ENCODE measurements at places on chromosomes 1 and 21. TPM values are rescaled to one million over a fixed set of nuclear protein-coding genes. Genes with fewer than 3 reads are reported as not detected.

DNA sequence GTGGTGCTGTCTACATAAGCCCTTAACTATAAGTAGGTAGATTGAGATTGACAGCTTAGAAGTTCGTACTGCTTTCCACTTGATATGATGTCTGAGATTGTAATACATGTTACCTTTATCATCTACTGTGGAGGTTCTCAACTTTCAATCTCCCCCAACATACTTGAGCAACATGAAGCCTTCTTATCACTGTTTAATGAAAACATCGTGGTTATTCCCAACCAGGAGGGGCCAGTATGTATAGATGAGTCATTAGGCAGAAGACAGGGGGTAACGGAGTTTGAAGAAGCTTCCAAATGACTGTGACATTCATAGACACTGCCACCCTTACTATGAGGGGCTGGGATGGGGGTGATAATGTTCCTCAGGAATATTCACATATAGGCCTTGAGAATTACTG, 36.0 kb downstream of the CENPF start:
- DNase-seq, result no peak

- no peak for DNase-seq
Measured at GRCh38 chr1:81848880-81849682, 48.3 kb downstream of the ADGRL2 start.

DNA sequence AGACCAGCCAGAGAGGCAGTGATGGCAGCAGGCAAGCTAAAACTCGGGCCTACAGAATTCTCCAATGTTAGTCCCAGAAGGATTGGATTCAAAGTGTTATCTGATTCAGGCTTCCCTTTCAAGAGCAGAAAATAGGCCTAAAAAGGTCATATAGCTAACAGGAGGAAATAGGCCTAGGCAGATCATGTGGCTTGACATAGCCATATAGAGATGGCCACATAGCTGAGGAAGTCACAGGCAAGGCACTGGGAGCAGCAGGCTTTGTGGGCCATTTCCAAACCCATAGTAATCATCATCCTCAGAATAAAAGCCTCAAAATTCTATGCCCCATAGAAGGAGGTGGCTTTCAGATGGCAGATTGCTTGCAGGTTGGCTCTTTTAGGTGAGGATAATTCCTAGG, 29.0 kb upstream of the LMO4 start:
- no peak for DNase-seq

- DNase-seq, result peak; percentile 23
Measured at GRCh38 chr21:26572702-26573381, at the start of gene CYYR1. TSS of gene CYYR1 (minus strand) at chr21:26573286. CDS start at chr21:26572940, 346 bp downstream.

DNA sequence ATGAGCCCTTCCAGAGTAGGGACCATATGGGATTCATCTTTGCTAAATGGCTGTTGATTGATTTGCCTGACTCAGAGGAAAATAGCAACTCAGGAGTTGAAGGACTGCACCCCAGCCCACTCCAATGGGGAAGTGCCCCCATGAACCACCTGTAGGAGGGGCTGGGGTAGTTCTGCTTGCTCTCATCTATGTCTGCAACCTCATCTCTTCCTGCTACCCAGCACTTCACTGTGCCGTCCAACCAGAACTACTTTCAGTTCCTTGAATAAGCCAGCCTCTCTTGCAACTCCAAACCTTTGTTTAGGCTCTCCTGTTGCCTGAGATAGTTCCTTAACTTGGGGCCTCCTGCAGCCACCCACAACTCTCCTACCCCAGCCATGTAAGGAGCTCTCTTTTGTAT, 26.6 kb downstream of the BEND5 start:
- DNase-seq, result no peak

GRCh38 chr1:30697571-30698376, 25.6 kb downstream of the MATN1 start:
- DNase-seq, result peak; percentile 63

GRCh38 chr21:32468681-32469111, 56.2 kb downstream of the EVA1C start:
- no peak for DNase-seq

DNA sequence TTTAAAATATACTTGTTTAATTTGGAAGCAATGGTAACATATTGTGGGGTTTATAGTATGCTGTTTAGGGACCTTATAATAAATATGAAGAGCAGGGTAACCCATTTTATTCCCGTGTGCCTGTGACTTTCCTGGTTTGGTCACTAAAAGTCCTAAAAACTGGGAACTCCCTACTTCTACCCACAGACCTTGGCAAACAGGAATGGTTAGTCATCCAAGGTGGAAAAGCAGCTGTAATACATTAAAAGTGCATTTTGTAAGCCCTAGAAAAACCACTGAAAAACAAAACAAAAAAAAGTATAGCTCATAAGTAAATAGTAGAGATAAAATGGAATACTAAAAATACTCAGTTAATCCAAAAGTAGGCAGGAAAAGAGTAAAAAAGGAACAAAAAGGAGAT, 538.9 kb downstream of the LMO4 start:
- peak; percentile 79 for DNase-seq

GRCh38 chr21:31898933-31899630, 26.3 kb downstream of the HUNK start:
- no peak for DNase-seq

DNA sequence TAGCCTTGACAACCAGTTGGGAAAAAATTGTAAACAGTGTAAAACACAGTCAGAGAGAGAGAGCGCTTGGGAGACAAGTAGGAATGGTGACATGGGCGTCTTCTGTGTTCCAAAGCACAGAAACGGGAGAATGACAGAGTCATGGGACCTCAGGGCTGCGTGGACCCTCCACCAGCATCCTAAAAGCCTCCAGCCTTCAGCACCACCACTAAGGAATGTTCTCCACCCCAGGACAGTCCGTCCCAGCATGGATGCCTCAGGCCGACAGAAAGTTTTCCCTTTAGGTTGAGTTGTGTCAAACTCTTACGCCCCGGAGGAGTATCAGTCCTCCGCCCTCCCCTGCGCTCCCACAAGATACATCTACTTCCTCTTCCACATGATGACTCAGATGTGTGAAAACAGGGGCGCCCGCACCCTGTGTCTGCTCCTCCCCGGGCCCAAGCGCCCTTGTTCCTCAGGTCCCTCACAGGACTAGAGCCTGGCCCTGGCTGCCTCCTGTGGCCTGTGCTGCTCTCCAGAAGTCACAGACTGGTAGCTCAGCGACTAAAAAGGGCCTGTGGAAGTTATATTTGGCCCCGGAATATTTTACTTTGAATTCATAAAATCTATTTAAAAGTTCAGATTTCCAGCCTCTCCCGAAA, 63.9 kb upstream of the EFHD2 start:
- DNase-seq, result no peak

DNA sequence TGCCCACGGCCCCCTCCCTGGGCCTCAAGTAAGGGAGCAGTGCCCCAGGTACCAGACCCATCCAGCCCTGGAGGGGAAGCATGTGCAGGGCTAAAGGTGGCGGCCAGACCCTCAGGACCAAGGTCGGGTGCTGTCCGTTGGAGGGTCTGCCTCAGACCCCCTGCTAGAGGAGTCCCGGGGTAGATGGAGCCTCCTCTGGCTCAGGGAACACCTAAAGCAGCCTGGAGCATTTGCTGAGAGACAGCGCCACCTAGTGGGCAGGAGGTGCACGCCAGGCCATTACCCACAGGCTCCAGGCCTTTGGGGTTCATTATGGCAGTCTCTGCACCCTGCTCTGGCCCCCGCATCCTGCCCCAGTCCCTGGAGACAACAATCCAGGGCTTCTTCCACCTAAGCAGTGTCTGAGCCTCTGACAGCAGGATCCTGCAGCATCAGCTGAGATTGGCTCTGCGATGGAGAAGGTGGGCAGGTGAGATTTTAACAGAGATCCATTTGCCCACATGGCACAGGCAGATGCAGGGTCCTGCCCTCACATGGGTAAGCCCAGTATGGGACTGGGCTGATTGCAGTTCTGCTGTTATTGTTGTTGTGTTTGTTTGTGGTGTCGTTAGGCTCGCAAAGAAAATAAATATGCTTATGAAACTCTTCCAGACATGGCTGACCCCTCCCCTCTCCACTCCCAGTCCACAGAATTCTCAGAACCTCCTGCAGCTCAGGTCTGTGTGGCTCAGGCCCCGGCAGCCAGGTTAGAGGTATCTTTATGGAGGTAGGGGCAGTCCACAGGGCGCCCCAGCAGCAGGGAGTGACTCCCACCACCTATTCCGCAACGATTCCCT, 42.4 kb downstream of the CTNNBIP1 start:
- DNase-seq, result peak; percentile 71

GRCh38 chr21:28066596-28067387, 925.9 kb downstream of the LTN1 start:
- DNase-seq, result no peak

DNA sequence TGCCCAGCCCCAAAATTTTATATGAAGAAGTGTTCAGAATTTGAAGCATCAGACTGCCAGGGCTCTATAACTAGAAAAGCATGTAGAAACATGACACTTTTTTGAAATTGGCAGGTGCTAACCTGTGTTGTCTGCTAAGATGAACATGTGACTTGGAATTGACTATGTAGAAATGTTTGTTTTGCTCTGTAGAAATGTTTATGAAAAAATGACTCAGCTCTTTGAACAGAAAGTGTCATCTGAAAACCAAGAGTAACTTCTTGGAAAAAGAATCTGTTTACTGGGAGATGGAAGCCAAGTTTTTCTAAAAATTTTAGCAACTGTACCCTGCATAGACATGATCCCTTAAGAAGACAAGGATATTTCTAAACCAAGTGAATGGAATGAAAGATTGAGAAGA, 59.2 kb downstream of the LHX9 start:
- DNase-seq, result no peak

- no peak for DNase-seq
Measured at GRCh38 chr1:110259770-110260169, 49.7 kb downstream of the KCNC4 start.

- DNase-seq, result no peak
Measured at GRCh38 chr1:160652924-160653619, 6.2 kb upstream of the SLAMF1 start.

DNA sequence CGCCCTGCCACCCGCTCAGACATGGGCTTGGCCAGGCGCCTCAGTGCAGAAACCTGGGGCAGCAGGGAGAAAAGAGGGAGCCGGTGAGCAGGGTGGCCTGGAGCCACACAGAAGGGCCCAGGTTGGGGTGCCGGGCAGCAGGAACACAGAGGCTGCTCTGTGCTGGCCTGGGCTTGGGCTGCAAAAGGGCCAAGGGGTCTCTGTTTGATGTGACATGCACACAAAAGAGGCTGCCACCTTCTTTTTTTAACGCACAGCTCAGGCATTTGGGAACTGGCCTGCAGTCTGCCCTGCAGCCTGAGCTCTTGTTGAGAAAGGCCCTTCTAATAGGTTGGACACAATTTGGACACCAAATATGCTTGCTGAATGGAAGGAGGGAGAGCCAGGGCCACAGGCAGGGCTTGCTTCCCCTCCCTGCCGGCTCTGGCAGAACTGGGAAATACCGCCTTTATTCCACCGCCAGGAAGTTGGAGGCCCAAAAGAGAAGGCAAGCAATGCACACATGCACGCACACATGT, 32.4 kb downstream of the KIF21B start:
- DNase-seq, result no peak

- DNase-seq, result no peak
Measured at GRCh38 chr1:84634536-84635205, 55.6 kb downstream of the SSX2IP start.

DNA sequence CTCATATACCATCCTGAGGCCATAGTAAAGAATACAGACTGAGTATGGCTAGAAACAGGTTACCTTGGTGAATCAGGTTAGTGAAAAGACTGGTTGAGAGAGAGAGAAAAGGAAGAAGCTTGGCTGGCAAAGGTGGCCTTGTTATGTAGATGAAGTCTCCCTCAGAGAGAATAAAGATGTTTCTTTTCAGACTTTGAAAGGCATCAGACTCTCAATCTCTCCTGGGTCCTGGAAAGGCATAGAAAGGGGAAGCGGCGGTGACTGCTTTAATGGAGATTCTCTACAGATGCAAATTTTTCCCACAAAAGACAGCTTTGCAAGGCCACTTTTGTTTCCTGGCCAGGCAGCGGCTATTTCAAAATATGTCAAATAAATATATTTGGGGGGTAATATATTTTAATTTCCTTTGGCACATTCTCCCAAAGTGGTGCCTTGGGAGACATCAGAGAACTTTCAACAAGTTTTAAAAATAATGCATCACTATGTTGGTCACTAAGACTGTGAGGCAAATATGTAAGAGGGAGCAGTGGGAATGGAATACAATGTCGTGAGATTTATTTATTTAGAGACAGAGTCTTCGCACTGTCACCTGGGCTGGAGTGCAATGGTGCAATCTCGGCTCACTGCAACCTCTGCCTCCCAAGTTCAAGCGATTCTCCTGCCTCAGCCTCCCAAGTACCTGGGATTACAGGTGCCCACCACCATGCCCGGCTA, 46.1 kb downstream of the NPHS2 start:
- no peak for DNase-seq

GRCh38 chr1:201418461-201418860, 3.1 kb downstream of the TNNI1 start:
- no peak for DNase-seq

DNA sequence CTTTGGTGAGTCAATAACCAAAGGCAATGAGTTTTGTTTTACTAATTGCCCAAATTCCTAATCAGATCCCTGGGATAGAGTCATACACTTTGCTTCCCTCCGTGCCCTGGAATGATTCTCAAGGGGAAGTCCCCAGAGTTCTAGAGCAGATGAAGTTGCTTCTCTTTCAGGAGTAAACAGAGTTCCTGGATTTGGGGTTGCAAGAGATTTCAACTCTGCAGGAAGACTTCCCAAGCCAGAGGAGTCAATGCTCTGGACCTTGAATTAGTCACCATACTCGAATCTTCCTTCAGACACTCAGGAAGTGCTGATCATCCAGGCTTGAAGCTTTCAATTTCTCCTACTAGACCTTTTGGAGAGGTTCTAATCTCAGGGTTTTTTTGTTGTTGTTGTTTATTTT, 39.6 kb downstream of the FCER1A start:
- DNase-seq, result peak; percentile 7

DNA sequence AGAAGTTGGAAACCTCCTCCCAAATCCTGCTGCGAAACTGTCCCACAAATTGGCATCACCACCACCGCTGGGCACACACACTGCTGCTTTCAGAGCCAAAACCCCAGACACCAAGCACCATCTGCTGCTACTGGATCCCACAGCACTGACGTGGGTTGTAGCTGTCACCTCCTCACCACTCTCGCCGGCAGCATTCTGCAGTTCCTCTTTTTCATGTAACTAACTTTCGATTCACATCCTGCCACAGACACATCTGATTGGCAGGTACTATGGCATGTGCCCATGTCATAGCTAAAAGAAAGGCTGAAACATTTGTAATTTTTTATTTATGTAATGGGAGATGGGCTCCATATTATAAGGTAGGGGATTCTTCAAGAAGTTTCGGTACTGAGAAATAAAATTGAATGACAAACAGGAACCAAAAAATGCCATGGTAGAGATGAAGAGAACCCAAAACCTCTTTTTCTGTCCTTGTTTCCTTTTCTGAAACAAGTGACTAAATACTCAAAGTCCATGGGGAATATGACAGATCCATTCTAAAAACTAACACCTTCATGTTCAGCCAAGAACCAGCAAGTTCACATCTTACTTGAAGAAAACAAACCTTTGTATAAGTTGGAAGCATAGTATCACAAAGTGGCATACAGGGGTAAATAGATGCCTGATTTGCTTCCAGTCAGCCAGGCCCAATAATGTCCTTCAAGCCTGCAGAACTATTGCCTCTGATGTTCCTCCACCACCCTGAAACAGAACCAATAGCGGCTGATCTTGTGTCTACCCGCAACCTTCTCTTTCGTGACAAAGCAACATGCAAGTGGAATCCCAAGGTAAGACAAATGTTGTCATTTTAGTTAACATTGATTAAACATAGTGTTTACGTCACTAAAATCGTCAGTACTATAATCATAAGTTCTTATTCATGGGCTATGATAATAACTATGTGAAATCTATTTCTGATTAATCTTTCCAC, 26.6 kb upstream of the RGS13 start:
- DNase-seq, result no peak

The NDUFS5 gene
- 602 TPM for polyA plus RNA-seq

The GSTM5 gene
- polyA plus RNA-seq, result 2.5 TPM

The DIO1 gene
- polyA plus RNA-seq, result not detected

The HHIPL2 gene
- 0.71 TPM for polyA plus RNA-seq

The ARHGAP30 gene
- 0.21 TPM for polyA plus RNA-seq

The CD1C gene
- polyA plus RNA-seq, result not detected
